ENCODE measurements at places on chromosomes 11 and 22.

GRCh38 chr11:124302347-124303125 lies 11.2 kb downstream of the OR8D1 start:
- no peak for DNase-seq

DNA sequence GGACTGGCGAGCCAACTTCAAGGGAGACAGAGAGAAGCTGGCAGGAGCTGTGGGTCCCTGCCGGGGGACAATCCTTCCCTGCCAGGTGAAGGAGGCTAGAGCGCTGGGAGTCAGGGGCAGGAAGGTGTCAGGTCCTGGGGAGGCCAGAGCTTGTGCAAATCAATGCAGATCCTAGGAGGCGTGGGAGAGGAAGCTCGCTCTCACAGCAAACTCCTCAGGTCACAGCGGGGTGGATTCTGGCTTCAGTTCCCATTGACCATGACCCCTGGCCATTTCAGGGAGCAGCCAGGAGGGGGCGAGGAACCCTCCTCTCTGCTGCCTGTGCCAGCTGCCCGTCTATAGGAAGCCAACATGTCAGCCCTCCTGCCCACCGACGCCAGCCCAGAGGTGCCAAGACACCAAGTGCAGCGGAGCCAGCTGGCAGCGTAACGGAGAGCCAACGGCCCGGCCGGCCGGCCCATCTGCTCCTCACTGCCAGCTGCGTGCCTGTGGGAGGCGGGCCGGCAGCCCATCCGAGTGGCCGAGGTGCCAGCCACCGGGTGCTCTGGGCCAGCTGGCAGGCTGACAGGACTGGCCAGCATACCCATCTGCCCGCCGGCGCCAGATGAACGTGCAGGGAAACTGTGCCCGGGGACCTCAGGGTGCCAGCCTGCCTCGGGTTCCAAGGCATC lies 374.8 kb downstream of the MIAT start:
- peak; percentile 47 for DNase-seq

DNA sequence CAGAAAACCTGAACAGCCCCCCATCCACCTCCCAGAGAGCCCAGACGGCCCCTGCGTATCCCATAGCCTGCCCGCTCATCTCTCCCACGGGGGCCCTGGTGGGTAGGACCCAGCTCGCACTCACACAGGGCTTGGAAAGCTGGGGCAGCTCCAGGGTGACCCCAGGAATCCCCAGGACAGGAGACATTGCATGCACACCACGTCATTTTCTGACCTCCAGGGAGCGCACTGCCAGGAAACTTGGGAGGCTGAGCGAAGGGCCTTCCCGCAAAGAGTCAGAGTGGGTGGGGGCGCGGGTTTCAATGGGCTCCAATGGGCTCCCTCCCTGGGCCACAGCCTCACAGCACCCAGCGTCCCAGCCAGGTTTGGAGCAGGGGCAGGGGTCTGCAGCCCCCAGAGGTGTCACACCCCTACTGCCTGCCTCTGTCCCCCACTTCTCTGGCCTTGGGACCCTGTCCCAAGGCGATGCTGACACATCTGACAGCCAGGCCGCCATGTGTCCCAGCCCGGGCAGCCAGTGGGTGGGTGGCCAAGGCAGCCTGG lies 8.2 kb upstream of the SYT8 start:
- peak; percentile 84 for DNase-seq

GRCh38 chr11:350723-351255 lies 18.5 kb upstream of the B4GALNT4 start:
- peak; percentile 67 for DNase-seq

DNA sequence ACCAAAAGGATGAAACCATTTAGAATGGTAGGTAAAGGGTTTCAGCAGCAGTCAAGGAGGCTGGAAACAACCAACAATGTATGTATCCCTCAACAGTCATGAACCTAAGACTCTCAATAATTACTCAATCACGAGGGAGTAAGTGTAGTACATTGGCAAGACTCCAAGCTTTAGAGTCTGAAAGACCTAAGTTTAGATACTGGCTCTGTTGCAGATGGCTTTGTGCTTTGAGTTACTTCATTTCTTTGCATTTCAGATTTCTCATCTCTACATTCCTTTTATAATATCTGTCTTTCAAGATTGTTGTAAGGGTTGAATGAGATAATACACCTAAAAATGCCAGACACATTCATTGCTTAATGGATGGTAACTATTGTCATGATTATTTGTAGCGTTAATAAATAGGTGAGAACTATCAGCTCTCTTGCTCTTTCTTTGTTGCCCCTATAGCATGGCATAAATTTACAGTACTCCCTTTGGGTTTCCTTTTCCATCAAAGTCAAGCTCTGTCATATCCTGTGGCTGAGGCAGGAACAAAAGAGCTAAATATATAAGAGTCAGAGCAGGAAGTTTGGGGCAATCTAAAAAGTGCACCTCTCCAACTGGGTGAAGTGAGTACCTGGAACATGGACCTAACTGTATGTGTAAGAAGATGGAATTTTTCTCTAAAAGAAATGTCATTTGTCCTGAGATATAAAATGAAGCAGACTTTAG lies 228.2 kb upstream of the ZC3H12C start:
- peak; percentile 41 for DNase-seq

GRCh38 chr11:79493555-79494171 lies 52.8 kb upstream of the TENM4 start:
- DNase-seq, result peak; percentile 67

DNA sequence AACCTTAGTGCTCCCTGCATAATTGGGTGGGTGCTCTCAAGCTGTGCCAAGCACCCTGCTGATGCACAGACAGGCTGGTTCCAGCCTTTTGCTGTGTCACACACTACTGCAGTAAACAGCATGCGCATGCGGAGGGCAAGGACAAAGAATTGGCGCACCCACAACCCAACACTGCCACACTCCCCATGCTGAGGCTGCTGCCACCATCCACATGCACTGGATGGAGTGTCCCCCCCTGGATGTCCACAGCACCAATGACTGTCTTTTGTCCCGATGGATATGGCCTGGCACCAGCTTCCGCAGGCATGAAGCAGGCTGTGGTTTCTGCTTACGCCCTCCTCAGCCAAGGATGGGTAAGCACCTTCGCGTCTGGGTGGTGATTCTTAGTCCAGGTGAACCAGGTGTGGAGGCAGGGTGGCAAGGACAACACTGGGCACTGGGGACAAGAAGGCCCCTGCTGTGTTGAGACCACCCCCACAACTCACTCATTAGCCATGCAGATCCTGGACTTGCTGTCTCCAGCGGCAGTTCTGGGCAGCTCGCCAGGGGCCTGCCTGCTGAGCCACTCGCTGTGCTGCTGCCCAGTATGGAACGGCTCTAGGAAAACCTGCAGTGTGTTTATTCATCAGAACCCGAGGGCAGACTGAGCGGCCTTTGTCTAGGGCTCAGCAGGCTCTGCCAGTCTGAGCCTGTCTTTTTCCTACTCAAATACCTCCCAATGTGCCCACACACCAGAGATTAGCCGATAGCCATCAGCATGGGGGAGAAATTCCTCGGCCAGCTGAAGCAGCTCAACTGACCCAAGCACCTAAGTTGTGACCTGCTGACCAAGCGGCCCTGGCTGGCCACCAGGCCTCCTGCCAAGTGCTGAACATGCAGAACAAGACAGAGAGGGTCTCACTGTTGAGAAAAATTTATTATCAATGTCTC lies 8.2 kb upstream of the NAP1L4 start:
- peak; percentile 90 for DNase-seq

DNA sequence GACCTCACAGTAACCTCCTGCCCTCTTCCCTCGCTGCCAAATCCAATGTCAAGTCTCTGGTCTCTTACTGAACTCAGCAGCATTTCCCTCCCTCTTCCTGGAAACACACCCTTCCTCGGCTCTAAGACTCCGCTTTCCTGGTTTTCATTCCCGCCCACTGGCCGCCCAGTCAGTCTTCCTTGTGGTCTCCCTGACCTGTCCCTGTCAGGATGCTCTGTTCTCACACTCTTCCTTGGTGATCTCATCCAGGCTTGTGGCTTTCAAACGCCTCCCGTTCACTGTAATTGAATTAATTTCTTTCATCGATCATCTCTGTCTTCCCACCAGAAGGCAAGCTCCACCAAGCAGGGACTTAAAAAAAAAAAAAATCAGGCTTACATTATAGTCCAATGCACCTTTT lies 33.5 kb downstream of the MYO18B start:
- DNase-seq, result peak; percentile 48

GRCh38 chr11:19955660-19956059 lies 204.6 kb downstream of the DBX1 start:
- DNase-seq, result no peak

- peak; percentile 29 for DNase-seq
Observed at GRCh38 chr22:28072066-28072465, 153.0 kb upstream of the PITPNB start.

GRCh38 chr22:23789638-23790037 lies 2.9 kb downstream of the SMARCB1 start:
- DNase-seq, result no peak

GRCh38 chr22:37932821-37933578 lies 20.4 kb downstream of the C22orf23 start:
- DNase-seq, result no peak

- peak; percentile 14 for DNase-seq
Observed at GRCh38 chr11:20259506-20259905, 99.2 kb upstream of the DBX1 start.

- peak; percentile 35 for DNase-seq
Observed at GRCh38 chr22:49979587-49980264, 19.2 kb downstream of the PIM3 start.

- no peak for DNase-seq
Observed at GRCh38 chr11:12216041-12216451, 105.7 kb downstream of the MICAL2 start.

DNA sequence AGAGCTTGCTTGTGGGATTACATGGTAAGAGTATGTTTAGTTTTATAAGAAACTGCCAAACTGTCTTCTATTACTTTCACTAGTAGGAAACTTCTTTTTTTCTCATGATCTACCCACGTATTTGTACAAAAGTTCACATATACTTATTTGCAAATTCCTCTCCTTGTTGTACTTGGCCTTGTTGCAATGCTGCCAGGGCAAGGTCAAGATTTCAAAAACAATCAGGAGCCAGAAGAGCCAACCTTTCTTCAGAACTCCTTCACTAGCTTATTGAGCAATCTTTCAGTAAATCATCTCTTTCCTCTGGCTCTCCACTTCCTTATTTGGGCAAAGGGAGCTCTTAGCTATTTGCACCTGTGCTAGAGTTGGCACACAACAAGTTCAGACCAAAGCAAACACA lies 9.7 kb downstream of the SRSF8 start:
- peak; percentile 27 for DNase-seq

- DNase-seq, result peak; percentile 71
Observed at GRCh38 chr11:115724666-115725065, 220.5 kb upstream of the CADM1 start.

- DNase-seq, result no peak
Observed at GRCh38 chr11:21710809-21711208, 482.1 kb upstream of the ANO5 start.

DNA sequence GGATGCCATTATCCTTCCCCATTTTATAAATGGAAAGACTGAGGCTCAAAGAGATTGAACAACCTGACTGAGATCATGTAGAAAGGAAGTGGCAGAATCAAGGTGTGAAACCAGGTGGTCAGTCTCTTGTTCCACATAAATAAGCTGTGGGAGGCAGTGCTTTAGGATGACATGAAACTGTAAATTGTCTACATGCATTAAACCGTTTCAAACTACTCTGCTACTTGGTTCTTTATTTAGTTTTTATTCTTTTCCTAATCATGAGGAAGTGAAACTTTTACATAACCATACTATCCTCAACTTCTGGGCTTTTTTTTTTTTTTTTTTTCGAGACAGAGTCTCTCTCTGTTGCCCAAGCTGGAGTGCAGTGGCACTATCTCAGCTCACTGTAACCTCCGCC lies 34.9 kb downstream of the CADM1 start:
- no peak for DNase-seq

DNA sequence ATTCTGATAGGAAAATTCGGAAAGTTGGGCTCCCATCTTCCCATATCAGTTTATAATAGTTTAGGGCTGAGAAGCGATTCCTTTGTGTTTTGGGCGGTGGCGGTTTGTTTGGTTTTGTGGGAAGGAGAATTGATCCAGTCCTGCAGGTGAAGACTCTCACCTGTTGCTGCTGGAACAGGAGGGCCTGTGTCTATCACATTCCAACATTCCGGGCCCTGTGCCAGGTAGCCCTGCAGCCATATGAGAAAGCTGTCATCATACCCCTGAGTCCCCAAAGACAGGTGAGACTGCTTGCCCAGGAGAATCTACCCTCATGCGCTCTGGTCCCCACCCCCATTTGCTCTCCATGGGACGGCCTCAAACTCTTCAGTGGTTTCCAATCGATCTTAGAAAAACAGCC lies 62.1 kb downstream of the TRAF6 start:
- peak; percentile 35 for DNase-seq

DNA sequence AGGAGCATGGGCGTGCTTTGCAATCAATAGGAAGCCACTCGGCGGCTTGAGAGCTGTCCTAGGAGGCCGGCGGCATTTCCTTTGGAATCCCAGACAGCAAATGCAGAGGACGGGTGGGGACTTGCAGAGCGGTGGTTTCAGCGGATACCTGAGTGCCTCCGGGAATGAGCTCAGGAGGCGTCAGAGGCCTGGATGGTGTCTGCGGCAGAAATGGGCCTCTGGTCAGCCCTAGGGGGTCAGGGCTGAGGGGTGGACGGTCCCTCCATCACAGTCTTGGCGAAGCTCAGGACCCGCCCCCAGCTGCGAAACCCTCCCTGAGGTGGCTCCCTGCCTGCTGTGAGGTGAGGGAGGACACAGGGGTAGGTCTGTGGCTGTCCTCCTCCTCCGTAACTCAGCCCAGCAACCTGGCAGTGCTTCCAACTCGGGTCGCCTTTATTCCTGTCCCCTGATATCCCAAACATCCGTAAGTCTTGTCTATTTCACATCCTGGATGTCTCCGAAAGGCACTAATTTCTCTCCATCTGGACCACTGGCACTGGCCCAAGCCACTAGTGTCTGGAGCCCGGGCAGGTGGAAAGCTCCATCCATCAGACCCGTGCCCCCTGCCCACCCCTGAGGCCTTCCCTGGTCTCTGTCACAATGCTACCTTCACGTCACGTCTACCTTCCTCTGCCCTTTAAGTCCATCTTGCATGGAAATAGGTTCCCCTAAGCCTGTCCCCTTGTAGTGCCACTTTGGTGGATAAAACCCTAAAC lies 686.6 kb downstream of the BRD1 start:
- DNase-seq, result no peak

- no peak for DNase-seq
Observed at GRCh38 chr11:90635151-90635550, 412.3 kb upstream of the CHORDC1 start.

Measured in M059J (cell line).